ENCODE measurements at places on chromosomes 12 and 14.

DNA sequence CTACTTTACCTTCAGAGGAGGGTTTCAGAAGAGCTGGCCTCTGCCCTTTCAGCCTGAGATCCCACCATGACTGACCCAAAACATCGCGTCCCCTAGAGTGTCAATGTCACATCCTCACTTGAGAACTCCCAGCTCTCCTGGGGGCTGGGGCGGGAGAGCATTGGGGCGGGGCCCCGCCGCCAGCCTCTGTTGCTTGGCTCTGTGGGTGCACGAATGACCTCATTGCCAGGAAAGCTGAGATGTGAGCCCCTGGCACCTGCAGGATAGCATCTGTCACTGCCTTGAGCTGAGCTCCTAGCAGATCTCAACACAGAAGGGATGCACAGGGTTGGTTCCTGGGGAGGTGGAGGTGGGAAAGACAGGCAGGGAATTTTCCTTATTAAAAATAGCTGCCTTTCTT, 20.6 kb upstream of the MYL2 start:
- no peak for DNase-seq

DNA sequence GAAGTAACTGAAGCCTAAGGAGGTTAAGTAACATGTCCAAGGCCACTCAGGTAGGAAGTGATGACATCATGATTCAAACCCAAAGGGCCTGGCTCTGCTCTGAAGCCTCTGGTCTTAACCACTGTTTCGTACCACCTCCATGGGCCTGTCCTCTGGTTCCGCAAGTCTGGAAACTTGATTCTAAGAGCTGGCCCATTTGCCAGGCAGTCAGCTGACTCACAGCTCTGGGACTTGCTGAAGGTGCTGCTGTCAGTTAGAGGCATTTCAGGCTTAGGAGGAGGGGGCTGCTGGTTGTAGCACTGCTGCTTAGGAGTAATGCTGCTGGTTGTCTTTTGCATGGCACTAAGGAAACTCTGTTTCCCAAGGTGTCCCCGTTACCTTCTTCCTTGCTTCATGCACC, 7.9 kb downstream of the NRXN3 start:
- DNase-seq = no peak

GRCh38 chr14:101501858-101502615, 59.3 kb upstream of the DIO3 start:
- no peak for DNase-seq

GRCh38 chr12:62966990-62967506, 32.1 kb upstream of the PPM1H start:
- no peak for DNase-seq

DNA sequence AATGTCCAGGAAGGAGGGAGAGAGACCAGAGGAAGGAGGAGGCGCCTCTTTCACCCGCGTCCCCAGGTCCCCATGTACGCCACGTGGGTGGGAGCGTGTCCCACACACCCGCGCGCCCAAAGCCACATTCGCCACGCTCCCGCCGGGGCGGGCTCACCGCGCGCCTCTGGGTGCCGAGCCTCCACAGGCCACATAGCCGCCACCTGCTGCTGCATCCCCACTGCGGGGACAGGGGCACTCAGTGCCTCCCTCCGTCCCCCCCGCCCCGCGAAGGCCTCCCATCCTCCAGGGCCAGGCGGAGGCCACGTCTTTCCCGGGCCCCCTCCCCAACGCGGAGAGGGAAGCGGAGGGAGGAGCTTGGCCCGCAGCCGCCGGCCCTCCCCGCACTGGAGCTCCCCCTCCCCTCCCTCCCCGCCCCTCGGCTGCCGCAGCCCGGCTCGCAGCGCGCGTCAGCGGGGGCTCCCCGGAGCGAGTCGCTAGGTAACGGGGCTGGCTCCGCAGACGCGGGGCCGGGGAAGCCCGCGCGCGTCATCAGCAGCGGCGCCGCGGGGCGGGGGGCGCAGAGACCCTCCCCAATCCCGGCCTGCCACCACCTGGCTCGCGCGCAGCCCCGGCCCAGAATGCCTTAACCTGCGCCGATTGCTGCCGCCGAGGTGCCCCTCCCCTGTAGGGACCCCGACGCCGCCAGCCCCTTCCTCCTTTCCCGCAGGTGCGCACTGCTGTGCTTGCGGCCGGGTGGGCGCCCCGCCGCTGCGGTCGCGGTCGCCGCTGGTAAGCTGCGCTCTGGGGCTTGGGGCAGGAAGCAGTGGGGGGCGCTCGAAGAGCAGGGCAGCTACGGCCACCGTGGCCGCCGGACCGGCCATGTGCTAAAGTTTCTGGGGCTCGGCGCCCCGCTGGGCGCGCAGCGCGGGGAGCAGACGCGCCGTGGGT, 536 bp upstream of the TUNAR start:
- no peak for DNase-seq

GRCh38 chr12:103441437-103442181, 54.2 kb downstream of the C12orf42 start:
- no peak for DNase-seq

GRCh38 chr12:67515679-67516340, 132.7 kb upstream of the DYRK2 start:
- DNase-seq = no peak

DNA sequence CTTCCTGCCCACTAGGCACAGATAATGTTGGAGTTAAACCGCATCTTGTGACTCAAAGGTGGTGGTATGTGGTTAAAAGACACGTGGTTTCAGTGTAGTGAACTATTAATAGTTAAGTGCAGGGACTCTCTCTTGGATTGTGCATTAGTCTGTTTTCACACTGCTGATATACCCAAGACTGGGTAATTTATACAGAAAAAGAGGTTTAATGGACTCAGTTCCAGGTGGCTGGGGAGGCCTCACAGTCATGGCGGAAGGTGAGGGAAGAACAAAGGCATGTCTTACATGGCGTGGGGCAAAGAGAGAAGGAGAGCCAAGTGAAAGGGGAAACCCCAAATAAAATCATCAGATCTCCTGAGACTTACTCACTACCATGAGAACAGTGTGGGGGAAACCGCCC, 362.3 kb downstream of the GLT1D1 start:
- DNase-seq = no peak

DNA sequence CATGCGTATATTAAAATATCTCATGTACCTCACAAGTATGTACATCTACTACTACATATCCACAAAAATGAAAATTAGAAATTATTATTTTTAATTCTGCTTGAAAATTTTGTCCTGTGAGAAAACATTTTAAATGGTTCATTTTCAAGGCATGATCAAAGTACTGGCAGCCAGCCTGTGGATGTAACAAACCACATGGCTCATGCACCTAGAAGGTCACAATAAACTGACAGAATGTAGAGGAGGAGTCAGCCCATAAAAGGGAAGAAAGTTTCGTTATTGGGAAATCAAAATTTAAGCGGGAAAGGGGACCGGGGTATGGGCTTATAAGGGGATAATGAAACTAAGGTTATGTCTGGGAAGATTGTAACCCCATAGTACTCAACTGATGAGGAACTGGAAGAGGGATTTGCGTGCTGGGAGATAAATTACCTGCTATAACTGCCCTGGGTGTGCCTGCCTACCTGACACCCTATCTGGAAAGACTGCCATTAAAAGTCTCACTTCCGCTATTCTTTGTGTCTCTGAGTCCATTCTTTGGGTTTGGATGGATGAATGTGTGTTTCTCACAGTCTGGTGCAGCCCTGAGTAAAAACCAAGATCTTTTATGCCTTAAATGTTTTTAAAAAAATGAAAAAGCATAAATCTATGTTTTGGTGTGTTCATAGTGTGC, 62.2 kb upstream of the PCED1B start:
- DNase-seq = no peak

DNA sequence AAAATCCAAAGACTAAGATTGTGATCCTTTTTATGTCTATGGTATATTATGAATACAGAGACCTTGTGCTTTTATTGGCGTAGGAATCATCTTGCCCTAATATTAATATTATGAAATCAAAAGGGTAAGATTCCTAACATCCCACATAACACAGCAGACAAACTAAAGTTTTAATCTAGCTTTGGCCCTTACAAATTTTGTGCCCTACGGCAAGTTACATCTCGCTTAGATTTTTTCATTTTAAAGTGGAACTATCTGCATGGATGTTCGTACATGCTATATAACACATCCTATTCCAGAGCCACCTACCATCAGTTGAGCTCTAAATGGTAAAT, 217 bp upstream of the SMIM10L1 start:
- no peak for DNase-seq

DNA sequence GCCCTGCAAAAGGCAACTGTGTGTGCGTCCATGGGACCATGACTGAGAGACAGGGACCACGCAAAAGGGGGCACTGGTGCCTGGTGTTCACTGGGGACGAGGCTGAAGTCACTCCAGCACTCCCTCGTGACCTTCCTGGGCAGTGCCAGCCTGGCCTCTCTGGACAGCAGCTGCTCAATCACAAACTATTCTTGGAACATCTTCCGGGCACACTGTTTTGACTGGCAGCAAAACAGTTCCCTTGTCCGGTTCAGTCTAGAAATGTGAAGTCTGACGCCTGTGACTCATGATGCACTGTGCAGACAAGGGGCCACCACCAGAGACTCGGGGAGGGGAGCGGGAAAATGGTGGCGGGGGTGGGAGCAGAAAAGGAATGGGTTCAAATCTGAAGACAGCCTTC, 20.8 kb downstream of the SNRNP35 start:
- DNase-seq = no peak

GRCh38 chr14:65261946-65262345, 150.6 kb upstream of the FUT8 start:
- no peak for DNase-seq

DNA sequence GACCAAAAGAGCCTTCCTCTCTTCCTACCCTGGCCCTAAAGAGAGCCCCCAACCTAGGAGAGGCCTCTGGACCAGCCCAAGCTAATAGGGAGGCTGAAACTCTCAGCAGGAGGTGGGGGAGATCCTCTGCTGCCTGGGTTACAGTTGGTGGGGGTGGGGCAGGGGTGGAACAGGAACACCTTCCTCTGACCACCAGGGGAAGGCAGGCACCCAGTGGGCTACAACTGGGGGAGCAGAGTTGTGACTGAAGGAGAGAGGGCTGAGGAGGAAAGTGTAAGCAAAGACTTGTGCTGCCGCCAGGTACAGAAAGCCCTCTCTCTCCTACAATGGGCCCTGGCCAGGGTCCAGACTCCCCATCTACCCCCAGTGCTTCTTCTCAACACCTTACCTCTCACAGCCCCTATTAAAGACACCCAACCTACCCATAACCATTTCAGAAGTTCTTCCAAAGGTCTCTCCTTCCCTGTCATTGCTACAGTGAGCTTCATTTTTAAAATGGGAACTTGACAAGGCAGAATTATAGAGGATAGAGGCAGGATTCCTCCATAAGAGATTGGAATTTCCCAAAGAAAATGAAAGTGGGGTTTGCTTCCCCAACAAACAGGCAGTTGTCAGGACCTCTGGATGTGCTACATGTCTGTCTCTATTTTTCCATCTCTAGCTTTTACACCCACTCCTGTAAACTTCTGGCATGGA, 1.4 kb downstream of the MYO1A start:
- DNase-seq = no peak

GRCh38 chr12:52561880-52562449, 9.0 kb upstream of the KRT71 start:
- no peak for DNase-seq

DNA sequence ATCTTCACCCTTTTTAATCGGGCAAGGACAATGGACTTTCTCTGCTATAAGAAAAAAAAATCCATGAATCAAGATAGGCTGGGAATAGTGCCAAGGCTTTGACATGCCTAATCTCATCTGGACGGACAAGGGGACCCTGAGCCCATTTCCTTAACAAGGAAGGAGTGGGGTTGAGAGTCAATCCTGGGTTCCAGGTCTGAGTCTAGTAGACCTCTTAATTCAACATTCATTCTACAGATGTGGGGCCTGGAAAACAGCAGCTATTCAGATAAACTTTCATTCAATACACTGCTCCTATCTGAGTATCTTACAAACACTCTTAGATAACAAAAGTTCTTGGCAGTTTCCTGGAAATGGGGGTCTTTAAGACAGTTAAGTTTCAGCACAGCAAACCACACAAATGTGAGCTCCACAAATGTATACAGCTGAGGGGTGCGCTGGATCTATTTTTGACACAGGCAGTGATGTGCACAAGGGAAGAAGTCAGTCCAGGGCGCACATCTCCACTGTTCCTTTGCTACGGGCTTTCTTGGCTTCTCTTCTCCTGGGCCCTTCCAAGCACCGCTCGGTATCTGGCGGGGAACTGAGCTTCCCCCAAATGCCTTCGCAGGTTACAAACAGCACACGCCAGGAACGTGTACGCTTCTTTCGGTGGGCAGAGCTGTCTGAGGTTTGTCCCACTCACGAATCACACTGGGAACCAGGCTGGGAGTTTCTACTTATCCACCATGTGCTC, 82.2 kb upstream of the GPR68 start:
- DNase-seq = no peak

DNA sequence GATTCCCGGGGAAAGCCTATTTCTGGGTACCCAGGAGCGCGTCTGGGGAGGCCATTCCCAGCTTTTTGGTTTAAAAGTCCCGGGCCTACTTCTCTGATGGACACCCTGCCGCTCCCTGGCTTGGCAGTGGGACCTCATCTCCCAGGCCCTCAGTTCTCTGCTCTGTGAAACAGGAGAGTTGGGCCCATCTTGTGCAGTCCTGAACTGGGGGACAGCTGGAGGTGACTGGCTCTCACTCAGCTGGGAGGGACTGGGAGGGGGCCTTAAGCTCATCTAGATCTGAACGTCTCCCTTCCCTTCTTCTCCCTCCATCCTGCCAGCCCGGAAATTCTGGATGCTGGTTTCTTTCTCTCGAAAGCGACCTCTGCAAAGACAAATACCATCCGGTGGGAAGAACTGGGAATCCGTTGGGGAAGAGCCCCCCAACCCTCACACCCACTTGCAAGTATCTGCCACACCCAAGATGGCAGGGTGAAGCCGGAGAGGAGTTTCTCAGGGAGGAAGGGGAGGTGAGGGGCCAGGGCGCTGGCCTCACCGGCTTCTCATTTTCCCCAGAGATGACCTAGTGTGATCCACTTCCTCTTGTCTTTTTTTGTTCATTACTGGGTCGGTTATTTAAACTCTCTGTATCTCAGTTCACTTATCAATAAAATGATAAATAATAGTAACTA, 1.4 kb downstream of the RIN3 start:
- no peak for DNase-seq

DNA sequence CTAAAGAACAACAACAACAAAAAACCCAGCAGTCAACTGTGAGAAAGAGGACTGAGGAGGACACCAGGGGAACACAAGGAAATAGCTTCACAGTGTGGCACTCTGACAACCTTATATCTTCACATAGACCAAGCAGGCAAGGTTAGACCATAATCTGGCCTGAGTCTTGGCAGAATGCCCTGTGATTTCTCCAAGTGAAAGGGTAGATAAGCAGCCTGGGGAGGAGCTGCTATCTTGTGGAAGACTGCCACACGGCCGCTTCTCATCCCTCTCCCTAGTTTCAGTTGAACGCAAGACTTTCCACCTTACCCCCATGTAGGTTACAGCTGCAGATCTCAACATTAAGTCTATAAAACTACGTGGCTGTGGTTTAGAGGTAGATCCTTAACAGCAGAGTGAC, 3.7 kb downstream of the SLC25A21 start:
- no peak for DNase-seq

- DNase-seq = no peak
These were observed 150.7 kb upstream of the PTPRQ start for GRCh38 chr12:80293347-80293746.

- DNase-seq = no peak
These were observed 157.6 kb downstream of the AACS start for GRCh38 chr12:125222876-125223275.

All from esophagus squamous epithelium (tissue), 5 donors.